ENCODE measurements at places on chromosomes 6 and 20.

GRCh38 chr20:31923388-31924331 lies 28.2 kb downstream of the PDRG1 start:
- DNase-seq, result no peak

GRCh38 chr6:121771937-121772720 lies 336.7 kb downstream of the GJA1 start:
- DNase-seq, result no peak

GRCh38 chr20:47719625-47720024 lies 65.7 kb downstream of the SULF2 start:
- DNase-seq, result no peak

- no peak for DNase-seq
Observed at GRCh38 chr6:17226786-17227233, 54.4 kb upstream of the RBM24 start.

DNA sequence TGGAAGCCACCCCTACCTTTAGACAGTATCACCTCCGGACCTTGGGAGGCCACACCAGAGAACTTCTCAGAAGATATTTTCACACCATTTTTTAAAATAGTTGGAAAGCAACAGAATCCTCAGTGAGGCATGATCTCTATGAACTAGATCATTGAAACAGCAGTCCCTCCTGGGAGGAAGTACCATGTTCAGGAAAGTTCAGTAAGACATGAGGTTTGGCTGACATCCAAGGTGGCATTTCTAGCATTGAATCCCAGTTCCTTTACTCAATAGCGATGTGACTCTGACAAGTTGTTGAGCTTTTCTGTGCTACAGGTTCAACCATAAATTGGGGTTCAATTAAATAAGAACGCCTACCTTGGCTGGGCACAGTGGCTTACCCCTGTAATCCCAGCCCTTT lies 169.0 kb downstream of the TBC1D7 start:
- peak; percentile 20 for DNase-seq

DNA sequence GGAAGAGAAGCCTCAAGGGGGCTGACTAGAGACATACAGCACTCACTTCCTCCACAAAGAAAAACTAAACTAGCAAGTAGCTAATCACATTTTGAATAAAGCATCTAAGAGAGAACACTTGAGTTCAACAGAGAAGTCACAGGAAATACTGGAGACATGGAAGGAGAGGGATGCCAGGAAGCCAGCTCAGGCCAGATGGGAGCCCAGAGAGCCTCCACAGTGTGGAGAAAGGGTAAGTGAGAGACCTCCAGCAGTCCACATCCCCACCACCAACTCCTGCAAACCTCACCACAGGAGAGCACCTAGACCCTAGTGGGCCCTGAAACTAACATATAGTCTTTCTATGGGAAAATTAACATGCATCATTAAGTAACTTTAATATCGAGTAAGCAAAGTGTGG lies 79.2 kb downstream of the EPM2A start:
- no peak for DNase-seq

GRCh38 chr6:63597141-63598048 lies 25.1 kb downstream of the LOC128125822 start:
- peak; percentile 13 for DNase-seq

GRCh38 chr6:20427856-20428255 lies 26.2 kb downstream of the E2F3 start:
- DNase-seq, result no peak

DNA sequence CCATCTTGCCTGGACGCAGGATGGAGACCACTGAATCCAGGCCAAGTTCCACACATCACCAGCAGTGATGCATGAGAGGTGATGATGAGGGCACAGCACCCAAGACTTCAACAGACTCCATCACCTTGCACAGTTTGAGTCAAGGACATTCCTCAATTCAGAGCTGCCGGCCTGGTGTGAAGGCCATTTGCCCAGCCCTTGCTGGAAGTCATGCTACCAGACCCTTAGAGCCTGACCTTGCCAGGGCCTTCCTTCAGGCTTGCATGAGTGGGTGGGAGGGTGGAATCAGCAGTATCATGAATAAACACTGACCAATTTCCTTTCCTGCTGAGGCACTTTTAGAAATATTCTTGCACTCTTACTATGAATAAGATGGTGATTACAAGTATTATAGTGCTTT lies 130.2 kb upstream of the SSTR4 start:
- no peak for DNase-seq

GRCh38 chr6:4259391-4259790 lies 124.0 kb upstream of the ECI2 start:
- DNase-seq, result no peak

DNA sequence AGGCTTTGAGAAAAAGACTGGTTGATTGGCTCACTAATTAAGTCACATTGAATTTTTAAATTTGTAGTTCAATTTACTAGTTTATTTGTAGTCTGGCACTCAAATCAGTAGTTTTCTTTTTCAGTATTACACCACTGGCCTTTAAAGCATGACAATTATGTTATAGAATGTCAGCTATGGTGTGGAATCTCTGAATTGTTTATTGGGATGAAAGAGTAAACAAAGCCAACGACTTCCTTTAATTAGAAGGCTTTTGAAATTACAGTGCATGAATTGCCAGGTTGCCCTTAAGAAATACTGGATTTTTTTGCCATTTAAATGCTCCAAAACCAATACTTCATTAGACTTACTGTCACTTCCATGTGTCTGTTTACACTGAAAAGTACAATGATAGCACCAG lies 426.9 kb upstream of the RNF217 start:
- no peak for DNase-seq

- DNase-seq, result no peak
Observed at GRCh38 chr20:1973601-1974440, 20.0 kb downstream of the PDYN start.

GRCh38 chr6:4336778-4337442 lies 201.5 kb upstream of the ECI2 start:
- DNase-seq, result no peak

GRCh38 chr6:169173532-169174268 lies 79.9 kb downstream of the THBS2 start:
- peak; percentile 74 for DNase-seq

GRCh38 chr6:89353118-89353556 lies 615 bp upstream of the UBE2J1 start:
- no peak for DNase-seq

DNA sequence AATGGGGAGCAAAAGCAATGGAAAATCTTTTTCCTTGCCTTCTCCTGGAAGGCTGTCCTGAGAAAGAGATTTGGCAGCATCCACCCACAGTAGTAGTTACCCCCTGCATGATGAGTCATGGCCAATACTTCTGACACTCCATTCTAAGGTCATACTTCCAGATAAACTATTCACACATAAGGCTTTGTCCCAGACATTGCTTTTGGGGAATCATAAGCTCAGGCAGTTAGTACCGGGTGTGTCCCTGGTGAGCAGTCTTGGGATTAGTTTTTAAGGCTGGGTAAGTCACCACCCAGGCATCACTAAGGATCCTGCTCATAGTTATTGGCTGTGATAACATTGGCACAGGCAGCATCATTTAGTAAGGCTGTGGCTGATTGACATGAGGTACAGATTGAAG lies 160.6 kb upstream of the GGTLC1 start:
- no peak for DNase-seq

- no peak for DNase-seq
Observed at GRCh38 chr6:139335447-139336210, 38.8 kb downstream of the CITED2 start.

DNA sequence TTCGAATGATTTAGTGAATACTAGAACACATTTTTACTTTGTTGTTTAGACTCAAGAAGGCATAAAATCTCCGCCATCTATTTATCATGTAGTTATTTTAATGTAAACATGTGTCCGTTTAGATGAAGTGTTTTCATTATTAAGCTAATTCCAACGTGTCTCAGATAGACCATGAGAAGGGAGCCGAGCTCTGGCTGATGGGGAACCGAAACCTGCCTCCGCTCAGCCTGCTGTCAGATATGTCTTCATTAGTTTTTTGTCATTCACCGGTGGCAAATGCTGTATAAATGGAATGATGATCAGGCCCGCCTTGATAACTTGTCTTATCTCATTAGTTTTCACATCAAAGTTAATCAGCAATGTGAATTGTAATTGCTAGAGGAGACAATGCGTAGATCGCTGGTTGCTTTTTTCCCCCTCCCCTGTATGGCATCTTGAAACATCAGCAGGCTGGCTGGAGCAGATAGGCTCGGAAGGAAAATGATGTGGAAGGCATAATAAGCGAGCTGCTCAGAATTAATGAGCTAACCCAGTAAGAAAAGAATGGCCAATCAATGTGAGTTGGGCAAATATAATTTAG lies 136.4 kb downstream of the LINC00237 start:
- DNase-seq, result no peak

GRCh38 chr6:158835616-158836221 lies 16.6 kb upstream of the EZR start:
- DNase-seq, result no peak
